PC-3 (cell line): ENCODE measurements at places on chromosomes 11 and 22. TPM values are rescaled to one million over a fixed set of nuclear protein-coding genes. Genes with fewer than 3 reads are reported as not detected.

SNX19 gene
- 65.2 and 66.4 TPM in 2 replicates for total RNA-seq

SLC22A12 gene
- total RNA-seq: not detected in 2 replicates

TSSK2 gene
- 0.17 TPM in 1 of 2 replicates, not detected in the other for total RNA-seq

SLCO2B1 gene
- total RNA-seq: not detected in 2 replicates

DNA sequence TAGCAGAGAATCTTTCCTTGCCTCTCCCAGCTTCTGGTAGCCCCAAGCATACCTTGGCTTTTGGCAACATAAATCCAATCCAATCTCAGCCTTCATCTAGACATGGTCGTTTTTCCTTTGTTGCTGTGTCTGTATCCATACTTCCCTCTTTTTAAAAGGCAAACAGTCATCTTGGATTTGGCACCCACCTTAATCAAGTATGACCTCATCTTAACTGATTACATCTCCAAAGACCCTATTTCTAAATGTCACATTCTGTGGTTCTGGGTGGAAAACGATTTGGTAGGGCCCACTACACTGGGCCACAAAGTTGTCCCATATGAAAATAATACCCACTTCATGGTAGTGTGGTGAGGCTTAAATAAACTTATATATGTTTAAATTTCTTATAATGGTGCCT is 852 bp downstream of the BUD13 start:
- H3K27me3 ChIP-seq: no peaks in the 10 kb centered on the region
- H3K4me1 ChIP-seq: peaks cover 23% of the 10 kb centered on the region
- DNase-seq: no peak
- peak overlapping the region; percentile 75 for H3K27ac ChIP-seq

GRCh38 chr11:111155021-111155420 is 90.5 kb upstream of the POU2AF2 start:
- no peak for DNase-seq
- no peak overlapping the region for H3K4me3 ChIP-seq
- H3K36me3 ChIP-seq: no peaks in the 10 kb centered on the region
- H3K4me1 ChIP-seq: no peaks in the 10 kb centered on the region
- H3K27me3 ChIP-seq: peaks cover 45% of the 10 kb centered on the region
- H3K27ac ChIP-seq: no peak overlapping the region

DNA sequence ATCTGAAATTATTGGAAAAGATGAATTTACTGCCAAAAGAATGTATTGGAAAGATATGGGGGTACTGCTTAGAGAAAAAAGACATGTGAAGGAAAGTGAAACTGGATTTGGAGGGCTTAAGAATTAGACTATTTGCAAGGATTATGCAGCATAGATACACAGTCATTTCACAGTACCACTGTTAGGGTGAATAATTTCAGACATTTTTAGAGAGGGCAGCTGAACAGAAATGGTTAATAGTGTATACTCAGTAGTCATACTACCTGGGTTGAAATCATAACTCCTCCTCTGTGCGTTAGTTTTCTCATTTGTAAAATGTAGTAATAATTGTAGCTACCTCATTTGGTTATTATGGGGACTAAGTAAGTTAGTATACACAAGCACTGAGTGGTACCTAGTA is 33.0 kb downstream of the GAS2 start:
- H3K4me3 ChIP-seq: no peak overlapping the region
- DNase-seq: no peak
- no peak overlapping the region for H3K27ac ChIP-seq
- H3K36me3 ChIP-seq: no peaks in the 10 kb centered on the region

GRCh38 chr11:216081-216974 is 8.8 kb downstream of the RIC8A start:
- H3K27ac ChIP-seq: no peak overlapping the region
- no peaks in the 10 kb centered on the region for H3K27me3 ChIP-seq
- no peak overlapping the region for H3K4me3 ChIP-seq

DNA sequence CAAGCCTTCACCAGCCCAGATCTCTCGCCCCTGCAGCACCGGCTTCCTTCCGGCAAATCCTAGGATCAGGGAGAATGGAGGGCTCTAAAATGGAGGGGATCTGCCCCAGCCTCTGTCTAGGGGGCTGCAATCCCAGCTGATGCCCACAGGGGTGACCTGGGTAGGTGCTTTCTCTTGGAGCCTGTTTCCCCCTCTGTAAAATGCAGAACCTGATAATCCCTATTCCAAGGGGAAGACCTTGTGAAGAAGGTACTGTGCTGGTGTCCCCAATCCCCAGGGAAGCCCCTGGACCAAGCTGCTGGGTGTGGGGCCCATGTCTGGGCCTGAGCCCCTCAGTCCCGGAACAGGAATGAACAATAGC is 2.8 kb downstream of the EMID1 start:
- no peak overlapping the region for H3K27ac ChIP-seq
- H3K4me1 ChIP-seq: no peaks in the 10 kb centered on the region
- no peaks in the 10 kb centered on the region for H3K27me3 ChIP-seq
- no peak for DNase-seq
- H3K4me3 ChIP-seq: no peak overlapping the region

GRCh38 chr11:1039481-1040427 is 3.2 kb upstream of the MUC6 start:
- H3K4me1 ChIP-seq: peaks cover 26% of the 10 kb centered on the region
- no peaks in the 10 kb centered on the region for H3K36me3 ChIP-seq
- no peaks in the 10 kb centered on the region for H3K27me3 ChIP-seq
- DNase-seq: peak; percentile 72

DNA sequence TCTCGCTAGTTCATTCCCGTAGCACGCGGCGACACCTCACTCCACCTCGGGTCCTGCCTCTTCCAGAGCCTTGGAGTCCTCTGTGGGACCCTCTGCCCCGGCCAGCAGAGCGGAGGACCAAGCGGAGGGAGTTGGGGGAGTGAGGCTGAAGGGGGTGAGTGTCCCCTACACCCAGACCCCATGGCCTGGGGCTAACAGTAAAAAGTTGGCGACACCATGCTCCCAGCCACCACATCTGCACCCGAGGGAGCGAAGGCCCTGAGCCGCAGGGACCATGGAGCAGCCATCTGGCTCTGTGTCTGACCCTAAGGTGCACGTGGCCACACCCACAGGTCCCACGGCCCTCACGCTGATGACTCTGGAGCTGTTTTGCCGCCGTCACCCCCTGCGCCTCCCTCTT is 293.8 kb downstream of the BRD1 start:
- no peak overlapping the region for H3K4me3 ChIP-seq
- H3K27ac ChIP-seq: no peak overlapping the region
- H3K27me3 ChIP-seq: peaks cover 83% of the 10 kb centered on the region
- H3K4me1 ChIP-seq: no peaks in the 10 kb centered on the region
- DNase-seq: no peak
- no peaks in the 10 kb centered on the region for H3K36me3 ChIP-seq

GRCh38 chr22:49531368-49531791 is 296.3 kb downstream of the BRD1 start:
- peaks cover 78% of the 10 kb centered on the region for H3K27me3 ChIP-seq
- no peaks in the 10 kb centered on the region for H3K36me3 ChIP-seq
- DNase-seq: no peak

DNA sequence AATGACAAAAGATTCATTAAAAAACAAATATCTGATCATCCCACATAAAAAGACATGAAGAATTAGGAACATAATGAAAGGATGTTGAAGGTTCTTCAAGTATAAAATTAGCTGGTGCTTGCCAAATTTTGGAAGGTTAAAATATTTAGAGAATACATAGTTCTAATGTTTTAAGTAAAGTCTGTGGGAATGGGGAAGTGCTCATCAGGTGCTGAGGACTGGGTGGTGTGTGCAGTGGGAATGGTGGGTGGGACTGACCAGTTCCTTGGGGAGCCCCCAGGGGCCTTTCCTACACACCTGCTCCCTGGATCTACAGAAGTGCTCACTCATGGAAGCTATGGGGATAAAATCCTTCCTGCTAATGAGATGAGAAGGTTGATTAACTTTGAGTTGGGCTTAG is 11.8 kb downstream of the LDLRAD3 start:
- no peaks in the 10 kb centered on the region for H3K36me3 ChIP-seq
- no peaks in the 10 kb centered on the region for H3K27me3 ChIP-seq
- H3K4me3 ChIP-seq: no peak overlapping the region
- H3K27ac ChIP-seq: no peak overlapping the region

GRCh38 chr11:6646576-6646917 is 9.1 kb downstream of the DCHS1 start:
- H3K4me1 ChIP-seq: no peaks in the 10 kb centered on the region; the same call in 1 of the 2 replicates
- no peak overlapping the region for H3K4me3 ChIP-seq
- no peak for DNase-seq

DNA sequence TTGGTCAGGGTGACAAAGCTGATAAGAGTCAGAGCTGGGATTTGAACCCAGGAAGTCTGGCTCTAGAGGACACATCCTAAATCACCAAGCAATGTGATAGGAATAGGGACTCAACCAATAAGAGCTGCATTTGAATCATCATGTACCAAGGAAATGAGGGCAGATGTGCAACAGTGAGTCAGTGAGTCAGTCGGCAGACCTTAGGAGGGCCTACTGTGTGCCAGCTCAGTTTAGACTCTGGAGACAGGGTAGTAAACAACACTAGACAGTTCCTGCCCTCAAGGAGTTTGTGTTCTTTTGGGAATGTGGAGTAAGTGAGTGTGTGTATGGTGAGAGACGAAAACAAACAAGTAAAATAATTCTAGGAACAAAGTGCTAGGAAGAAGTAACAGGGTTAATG is 11.2 kb downstream of the IL10RA start:
- H3K27me3 ChIP-seq: peaks cover 48% of the 10 kb centered on the region
- DNase-seq: no peak
- H3K4me3 ChIP-seq: no peak overlapping the region
- H3K4me1 ChIP-seq: no peaks in the 10 kb centered on the region

DNA sequence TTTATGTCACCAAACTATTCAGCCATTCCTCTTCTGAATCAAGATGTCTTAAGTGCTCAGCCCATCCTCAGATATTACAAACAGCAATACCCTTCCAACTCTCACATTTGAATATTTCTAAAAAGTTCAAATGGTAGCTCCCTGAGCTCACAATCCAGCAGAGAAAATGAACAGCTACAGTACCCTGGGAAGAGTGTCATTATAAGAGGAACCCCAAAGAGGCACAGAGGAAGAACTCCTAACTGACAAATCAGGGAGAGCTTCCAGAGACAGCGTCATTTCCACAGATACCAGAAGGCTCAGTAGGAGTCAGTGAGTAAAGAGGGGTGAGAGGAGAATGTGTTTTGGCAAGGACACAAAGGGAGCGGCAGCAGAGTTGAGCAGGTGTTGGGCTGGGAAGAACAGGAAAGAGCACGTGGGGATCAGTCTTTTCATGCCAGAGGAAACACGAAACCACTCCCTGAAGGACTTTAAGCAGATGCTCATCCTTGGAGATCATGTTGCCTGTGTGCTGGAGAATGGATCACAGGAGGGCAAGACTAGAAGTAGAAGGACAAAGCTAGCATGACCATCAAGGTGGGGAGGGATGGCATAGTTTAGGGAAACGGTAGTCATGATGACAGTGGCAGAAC is 4.3 kb downstream of the CLTCL1 start:
- peak overlapping the region; percentile 36 for H3K27ac ChIP-seq
- H3K4me1 ChIP-seq: peaks cover 41% of the 10 kb centered on the region
- DNase-seq: peak; percentile 54
- H3K36me3 ChIP-seq: no peaks in the 10 kb centered on the region
- no peaks in the 10 kb centered on the region for H3K27me3 ChIP-seq

DNA sequence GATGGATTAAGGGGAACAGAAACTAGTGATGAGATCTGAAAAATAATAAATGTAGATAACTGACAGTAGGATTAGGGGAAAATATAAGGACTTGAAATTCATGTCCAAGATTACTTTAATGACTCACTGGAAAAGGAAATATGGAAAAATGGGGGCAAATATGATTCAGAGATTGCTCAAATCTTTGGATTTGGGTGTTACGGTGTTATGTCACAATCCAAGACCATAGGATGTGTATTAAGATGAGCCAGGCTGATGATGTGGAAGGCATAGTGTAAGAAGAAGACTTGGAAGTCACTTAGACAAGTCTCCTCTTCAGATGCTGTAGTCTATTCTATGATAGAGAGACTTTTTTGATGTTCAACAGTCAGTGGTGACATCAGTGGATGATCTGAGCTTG is 323.7 kb downstream of the LUZP2 start:
- no peak overlapping the region for H3K4me3 ChIP-seq
- H3K36me3 ChIP-seq: no peaks in the 10 kb centered on the region
- peak; percentile 42 for DNase-seq
- no peaks in the 10 kb centered on the region for H3K27me3 ChIP-seq
- peaks cover 10% of the 10 kb centered on the region for H3K4me1 ChIP-seq

DNA sequence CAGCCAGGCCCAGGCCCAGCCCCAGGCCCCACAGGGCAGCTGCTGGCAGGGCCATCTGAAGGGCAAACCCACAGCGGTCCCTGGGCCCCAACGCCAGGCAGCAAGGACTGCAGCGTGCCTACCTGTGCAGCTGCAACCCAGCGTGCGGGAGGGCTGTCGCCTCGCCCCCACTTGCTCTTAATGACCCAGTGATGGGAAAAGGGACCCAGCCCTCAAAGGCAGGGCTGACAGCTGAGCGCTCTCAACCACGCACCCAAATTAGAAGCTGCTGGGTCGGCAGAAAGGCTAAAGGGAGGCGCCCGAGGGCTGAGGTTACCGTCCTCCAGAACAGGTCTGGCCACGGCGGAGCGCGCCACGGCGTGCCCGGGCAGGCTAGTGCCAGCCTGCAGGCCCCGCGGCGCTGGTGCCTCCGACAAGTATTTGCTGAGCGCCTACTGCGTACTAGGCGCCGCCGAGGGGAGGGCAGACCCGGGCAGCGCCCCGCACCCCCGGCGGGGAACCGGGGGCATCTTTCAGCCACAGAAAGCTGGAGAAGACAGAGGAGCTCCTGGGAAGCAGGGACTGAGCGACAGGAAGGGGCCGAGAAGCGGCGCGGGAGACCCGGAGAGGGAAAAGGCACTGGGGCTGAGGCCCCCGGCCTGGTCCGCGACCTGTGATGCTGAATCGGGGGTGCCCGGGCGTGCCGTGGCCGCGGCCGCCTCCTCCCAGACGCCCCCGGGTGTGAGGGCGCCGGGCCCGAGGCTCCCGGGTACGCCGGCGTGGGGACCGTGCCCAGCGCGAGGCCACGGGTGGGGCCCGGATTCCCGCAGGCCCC is 773 bp downstream of the HRAS start:
- no peaks in the 10 kb centered on the region for H3K27me3 ChIP-seq
- peaks cover 17% of the 10 kb centered on the region for H3K4me1 ChIP-seq
- H3K27ac ChIP-seq: no peak overlapping the region
- H3K36me3 ChIP-seq: no peaks in the 10 kb centered on the region
- DNase-seq: peak; percentile 42
